ENCODE measurements at places on chromosomes 3 and 15.
A peak's percentile ranks its signal among the peaks of the same experiment; 100 is the strongest.

- DNase-seq, result no peak
These were observed 16.9 kb downstream of the CEP19 start for GRCh38 chr3:196694941-196695848.

DNA sequence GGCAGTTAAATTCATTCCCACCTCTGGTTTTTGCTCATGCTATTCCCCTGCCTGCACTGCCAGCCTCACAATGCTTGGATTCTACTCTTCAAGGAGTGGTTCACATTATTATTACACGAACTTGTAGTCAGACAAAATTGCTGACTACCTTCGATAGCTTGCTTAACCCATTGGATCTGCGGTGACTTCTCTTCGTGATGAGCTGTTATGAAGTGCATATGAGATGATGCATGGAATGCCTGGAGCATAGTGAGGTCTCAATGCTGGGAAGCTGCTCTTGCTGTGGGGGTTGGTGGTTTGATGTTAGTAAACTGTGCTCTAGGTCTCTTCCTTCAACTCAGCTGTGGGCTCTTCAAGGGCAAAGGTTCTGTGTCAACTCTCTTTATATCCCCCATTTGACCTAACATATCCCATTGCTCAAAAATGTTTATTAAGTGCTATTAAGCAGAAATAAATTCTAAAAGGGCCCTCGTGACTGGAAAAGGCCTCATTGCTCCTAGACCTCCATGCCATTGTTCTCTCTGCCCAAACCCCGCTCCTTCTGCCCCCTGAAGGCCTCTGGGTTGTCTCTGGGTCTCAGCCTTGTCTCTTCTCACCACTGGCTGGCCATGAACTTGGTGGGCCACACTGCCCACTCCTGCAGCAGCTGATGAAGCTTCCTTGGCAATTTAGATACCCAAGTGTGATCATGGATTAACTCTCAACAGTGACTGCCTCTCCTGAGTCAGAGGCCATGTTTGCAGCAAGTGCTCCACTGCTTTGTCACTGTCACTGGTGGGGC, 4.5 kb upstream of the SLCO2A1 start:
- DNase-seq, result no peak

- DNase-seq, result no peak
These were observed 23.2 kb upstream of the VILL start for GRCh38 chr3:37967260-37967881.

DNA sequence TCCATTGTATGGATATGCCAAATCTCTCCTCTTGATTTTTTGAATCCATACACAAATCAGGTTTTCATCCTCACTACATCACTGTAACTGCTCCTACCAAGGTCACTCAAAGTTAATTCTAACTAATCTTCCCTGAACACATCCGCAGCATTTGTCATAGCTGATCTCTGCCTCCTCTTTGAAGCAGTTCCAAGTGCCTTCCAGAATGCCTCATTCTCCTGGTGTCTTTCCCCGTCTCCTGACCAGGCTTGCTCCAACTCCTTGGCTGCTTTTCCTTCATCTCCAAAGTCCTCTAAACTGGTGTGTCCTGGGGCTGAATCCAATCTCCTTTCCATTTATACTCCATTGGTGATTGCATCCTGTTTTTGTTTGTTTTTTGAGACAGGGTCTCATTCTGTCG, 26.8 kb downstream of the KLHDC8B start:
- DNase-seq, result no peak

GRCh38 chr3:172877011-172877410, 126.5 kb downstream of the ECT2 start:
- no peak for DNase-seq

GRCh38 chr3:184417619-184418327, 37.9 kb downstream of the CHRD start:
- no peak for DNase-seq

DNA sequence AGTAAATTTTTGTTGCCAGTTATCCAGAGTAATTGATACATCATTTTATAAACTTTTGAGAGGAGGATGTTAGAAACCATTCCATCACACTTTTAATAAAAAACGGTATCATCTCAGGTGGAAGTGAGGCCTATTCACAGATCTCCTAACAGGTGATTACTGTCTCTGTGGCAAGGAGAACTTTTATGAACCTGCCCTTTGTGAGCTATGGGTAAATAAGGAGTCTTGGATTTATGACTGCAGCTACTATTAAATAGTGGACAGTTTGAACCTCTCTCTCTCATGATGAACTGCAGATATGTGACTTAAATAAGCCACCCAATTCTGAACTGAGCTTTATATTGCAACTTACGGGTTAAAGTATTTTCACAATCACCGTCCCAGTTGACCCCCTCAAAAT, 45.7 kb downstream of the ZFAND6 start:
- no peak for DNase-seq

GRCh38 chr3:128663151-128663550, 12.5 kb upstream of the RPN1 start:
- DNase-seq, result no peak

DNA sequence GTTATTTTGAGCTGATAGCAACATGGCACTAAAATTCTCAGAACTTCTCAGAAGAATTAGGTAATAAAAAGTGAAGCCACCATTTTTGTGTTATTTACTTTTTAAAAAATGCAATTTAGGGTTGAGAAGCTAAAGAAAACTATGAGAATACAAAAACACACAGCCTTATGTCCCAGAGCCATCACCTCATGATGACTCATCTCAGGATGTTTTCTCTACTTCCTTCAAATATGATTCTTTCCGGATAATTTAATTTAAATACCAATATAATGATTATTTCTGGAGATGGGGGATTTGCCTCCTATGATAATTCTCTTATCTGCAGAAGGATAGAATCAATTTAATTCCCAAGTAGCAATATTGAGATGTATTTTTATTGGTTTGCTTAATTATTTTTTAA, 105.6 kb upstream of the BFSP2 start:
- no peak for DNase-seq

DNA sequence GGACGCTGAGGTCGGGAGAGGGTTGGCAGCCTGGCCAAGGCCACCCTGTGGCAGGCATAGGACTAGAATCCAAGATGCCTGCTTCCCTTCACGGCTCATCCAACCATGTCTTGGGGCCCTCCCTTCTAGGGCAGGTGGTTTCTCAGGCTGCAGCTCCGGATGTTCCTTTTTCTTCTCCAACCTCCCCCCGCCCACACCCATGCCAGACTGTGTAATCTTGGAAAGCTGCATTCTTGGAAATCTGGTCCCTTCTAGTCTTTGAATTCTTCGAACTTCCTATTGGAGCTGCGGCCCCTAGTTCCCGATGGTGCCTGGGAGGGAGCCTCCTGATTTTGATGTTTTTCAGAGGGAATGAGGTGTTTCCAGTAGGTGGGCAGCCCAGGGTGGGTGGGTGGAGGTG, 109.8 kb downstream of the FBLN2 start:
- no peak for DNase-seq

DNA sequence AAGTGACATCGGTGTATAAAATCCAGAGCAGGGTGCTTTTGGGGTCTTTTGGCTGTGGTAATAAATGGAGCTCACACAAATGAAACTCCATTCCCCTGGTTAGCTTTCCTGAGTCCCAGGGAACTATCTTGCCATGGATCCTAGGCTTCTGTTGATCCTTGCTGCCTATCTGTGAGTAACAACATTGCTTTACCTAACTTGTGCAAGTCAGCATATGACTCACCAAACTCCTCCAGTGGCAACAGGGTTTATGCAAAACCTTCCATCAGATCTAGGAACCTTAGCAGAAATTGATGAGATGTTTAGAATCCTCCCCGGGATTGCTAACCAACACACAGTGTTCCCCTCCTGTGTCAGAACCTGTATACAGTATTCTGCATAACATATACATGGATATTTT, 105.4 kb downstream of the SCAPER start:
- no peak for DNase-seq

DNA sequence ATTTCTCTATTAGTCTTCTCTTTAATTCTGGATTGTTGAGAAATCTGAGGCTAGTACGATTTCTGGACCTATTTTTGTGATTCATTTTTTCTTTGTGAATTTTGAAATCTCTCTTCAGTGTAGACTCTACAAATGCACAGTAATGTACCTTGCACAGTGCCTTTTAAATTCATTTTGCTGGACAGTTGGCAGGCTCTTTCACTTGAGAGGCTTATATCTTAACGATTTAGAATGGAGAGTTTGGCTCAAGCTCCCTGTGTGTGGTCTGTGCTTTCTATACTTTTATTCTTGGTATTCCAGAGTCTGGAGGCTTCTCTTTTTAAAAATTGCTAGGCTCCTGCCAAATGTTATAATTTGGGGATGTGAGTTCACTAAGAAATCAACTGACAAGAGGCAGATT, 8.8 kb downstream of the CRYBG3 start:
- DNase-seq, result no peak

- DNase-seq, result no peak
These were observed 3.2 kb downstream of the SETD5 start for GRCh38 chr3:9400616-9401015.

DNA sequence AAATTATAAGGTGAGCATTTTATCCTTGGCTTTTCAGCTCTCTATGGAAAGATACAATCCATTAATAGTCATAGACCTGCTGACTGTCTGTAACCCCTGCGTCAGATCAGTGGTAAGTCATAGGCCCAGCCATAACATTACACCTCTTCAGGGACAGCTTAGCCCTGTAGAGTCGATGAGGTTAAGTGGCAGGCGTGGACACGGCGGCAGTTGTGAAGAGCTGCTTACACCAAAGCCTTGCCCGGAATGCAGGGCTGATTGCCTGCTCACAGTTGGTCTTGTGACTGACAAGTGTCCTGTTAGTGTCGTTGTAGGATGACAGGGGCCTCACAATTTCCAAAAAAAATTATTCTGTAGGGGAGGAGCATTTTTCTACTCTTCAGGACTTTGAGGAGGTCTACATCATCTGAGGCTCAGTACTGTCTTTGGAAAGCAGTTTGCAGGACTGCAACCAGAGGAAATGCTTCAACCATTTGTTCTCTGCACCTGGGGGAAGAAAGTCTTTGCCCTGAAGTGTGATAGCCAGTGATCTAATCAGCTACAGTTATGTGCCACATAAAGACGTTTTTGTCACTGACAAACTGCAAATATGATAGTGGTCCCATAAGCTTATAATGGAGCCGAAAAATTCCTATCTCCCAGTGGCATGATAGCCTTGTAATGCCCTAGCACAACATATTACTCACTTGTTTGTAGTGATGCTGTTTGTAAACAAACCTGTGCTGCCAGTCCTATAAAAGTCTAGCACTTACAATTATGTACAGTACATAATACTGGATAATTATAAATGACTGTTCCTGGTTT, 14.9 kb upstream of the SELENOT start:
- no peak for DNase-seq

GRCh38 chr3:45548681-45549075, 45.9 kb upstream of the LIMD1 start:
- no peak for DNase-seq

GRCh38 chr3:116040152-116040551, 405.1 kb downstream of the LSAMP start:
- DNase-seq, result no peak

DNA sequence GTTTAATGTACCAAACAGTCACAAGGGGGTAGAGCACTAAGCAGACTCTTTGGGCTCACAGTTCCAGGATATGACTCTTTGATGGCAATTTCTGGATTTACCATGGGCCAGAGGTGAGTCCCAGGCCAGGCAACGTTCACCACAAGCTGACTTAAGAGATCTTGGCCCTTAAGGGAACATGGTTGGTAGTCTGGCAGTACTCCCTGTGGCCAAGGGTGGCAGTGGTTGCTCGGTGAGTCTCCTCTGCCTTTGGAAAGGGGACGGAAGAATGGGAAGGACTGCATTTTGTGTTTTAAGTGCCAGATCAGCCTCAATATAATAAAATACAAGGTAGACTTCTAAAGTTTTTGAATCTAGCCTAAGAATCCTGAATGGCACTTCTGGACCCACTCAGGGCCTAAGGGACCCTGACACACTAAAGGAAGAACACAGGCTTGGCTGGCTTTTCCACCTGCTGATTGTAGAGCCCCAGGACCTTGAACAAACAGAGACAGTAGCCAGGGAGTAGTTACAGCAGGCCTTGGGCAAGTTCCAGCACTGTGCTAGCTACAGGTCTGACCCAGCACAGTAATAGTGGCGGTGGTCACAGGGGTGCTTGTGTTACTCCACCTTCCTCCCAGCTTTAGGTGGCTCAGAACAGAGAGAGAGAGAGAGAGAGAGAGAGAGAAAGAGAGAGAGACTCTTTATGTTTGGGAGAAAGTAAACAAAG, 730.7 kb upstream of the ALCAM start:
- DNase-seq, result no peak

GRCh38 chr3:4748701-4749378, 230.4 kb upstream of the BHLHE40 start:
- DNase-seq, result no peak

- DNase-seq, result peak; percentile 51
These were observed 71.8 kb downstream of the SYNPR start for GRCh38 chr3:63349583-63350573.

- DNase-seq, result no peak
These were observed 26.1 kb downstream of the PCCB start for GRCh38 chr3:136276049-136276755.

- DNase-seq, result no peak
These were observed 323.7 kb upstream of the AGTR1 start for GRCh38 chr3:148373961-148374360.

GRCh38 chr15:93314245-93314644, 225.2 kb upstream of the RGMA start:
- DNase-seq, result no peak

DNA sequence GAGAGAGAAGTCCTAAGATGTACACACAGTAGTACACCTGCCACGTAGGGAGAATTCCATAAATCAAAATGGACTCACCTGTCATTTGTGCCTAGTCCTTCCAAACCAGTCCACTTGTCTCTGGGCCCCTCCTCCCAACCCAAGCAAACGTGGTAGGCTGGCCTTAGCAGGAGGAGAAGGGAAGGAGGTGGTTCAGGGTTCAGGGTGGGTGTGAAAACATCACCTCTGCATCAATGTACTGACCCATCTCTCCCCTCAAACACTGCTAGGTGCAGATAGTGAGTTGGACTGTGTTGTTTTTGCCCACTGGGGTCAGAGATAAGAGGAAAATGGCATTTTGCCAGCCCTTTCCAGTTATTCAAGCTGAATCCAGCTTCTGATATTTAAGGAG, 99.3 kb downstream of the MME start:
- DNase-seq, result no peak

GRCh38 chr3:67979342-67979741, 324.9 kb upstream of the SUCLG2 start:
- no peak for DNase-seq

DNA sequence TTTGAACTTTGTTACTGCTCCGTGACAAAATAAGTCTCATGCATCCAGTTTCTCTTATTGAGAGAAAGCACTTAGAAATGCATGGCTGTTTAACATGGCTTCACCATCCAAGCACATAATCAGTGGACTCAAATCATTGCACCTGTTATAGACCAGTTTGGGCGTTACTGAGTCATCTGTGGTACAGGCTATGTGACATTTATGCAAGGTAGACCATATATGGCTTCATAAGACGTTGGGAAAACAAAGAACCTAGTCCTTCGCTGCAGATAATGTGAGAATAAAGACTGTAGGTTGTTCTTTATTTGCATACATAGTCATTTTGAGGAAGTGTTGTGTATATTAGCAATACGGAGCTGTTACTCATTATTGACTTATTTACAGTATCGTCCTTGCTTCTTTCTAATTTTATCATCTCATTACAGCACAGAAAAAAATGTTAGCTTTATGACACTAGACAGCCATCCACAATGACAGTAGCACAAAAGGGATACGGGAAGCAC, 374.7 kb downstream of the IL5RA start:
- no peak for DNase-seq

GRCh38 chr3:96101006-96101560, 713.3 kb upstream of the EPHA6 start:
- no peak for DNase-seq

GRCh38 chr3:119894195-119894594, 112.3 kb downstream of the NR1I2 start:
- no peak for DNase-seq

Measured in smooth muscle cell of the brain vasculature (primary cell).